ENCODE measurements at places on chromosomes 12 and 14.

DNA sequence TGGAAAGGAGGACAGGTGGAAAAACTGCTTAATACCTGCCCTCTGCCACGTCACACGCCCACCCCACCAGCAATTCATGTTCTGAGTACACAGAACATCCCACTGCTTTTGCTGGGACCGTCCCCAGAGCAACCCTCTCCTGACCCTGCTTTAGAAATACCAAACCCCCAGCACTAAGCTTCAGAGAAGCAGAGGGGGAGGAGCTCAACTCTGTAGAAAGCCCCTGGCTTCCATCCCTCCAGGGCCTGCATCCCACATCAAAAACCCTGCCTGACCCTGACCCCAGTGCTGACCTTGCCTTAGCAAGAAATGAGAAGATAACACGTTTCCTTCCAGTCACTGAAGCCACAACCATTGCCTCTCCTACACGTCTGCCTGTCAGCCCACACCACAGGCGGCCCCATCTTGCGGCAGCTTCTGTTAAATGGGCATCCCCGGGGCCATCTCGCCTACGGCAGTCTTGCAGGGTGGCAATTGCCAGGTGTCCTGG, 19.7 kb downstream of the VDR start:
- ATAC-seq: no peak

- no peak for ATAC-seq
Observed at GRCh38 chr14:93686268-93686667, 102.0 kb downstream of the PRIMA1 start.

DNA sequence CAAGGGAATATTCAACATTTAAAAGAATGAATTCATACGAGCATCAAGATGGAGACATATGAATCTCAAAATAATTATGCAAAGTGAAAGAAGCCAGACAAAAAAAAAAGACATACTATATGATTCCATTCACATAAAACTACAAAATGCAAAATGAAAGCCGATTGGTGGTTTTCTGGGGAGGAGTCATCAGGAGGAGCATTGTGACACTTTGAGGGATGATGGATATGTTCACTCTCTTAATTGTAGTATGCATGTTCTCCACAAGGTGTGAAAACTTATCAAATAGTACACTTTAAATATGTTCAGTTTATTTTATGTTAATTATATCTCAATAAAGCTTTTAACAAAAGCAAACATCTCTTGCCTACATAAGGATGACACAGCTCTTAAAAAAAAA, 13.5 kb downstream of the OLR1 start:
- no peak for ATAC-seq

- peak; percentile 61 for ATAC-seq
Observed at GRCh38 chr12:121795034-121795968, 1.8 kb upstream of the RHOF start.

- no peak for ATAC-seq
Observed at GRCh38 chr12:6405963-6406362, 22.0 kb downstream of the LTBR start.

- no peak for ATAC-seq
Observed at GRCh38 chr12:6853626-6854025, 1.7 kb downstream of the USP5 start.

GRCh38 chr14:105160776-105161175, 7.8 kb downstream of the JAG2 start:
- no peak for ATAC-seq

DNA sequence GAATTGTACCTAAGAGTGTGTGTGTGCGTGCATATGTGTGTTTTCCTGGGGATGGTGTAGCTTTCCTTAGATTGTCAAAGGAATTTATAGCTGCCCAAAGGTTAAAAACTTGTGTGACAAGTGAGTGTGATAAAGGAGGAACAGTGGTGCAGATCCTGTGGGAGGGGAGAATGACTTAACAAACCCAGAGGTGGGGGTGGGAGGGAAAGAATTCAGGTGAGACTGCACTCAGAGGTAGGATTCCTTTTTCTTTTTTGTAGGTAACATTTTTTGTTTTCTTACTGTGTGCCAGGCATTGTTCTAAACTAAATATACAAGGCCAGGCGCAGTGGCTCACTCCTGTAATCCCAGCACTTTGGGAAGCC, 45.3 kb upstream of the SINHCAF start:
- no peak for ATAC-seq

DNA sequence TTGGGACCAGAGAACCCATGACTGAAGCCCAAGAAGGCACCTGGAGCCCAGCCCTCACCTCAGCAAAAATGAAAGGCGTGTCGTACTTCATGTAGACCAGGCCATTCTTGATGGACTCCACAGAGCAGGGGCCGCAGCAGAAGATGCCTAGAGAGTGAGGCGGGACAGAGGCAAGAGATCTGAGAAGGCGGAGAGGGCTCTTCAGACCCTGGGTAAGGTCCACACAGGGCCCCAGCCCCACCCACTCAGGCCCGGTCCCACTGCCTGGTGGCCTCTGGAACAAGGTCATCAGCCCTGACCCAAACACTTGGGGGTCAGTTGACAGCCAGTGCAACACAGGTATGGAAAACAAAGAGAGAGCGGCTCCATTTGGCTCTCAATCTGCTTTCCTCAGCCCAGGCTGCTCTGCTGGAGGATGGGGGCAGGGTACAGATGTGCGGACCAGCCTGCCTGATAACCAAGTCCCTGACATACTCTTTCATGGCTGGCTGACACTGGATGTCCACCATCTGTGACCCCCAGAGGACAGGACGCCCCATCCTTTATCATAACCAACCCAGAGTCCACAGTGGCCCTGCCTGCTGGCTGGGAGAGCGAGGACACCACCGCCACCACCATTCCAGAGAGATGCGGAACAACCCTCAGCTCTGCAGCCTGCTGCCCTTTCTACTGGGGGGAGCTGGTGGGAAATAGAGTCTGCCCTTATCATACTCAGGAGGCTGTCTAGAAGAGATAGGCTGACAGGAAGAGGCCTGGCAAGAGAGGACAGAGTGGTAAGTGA, 6.9 kb downstream of the TGM1 start:
- no peak for ATAC-seq

DNA sequence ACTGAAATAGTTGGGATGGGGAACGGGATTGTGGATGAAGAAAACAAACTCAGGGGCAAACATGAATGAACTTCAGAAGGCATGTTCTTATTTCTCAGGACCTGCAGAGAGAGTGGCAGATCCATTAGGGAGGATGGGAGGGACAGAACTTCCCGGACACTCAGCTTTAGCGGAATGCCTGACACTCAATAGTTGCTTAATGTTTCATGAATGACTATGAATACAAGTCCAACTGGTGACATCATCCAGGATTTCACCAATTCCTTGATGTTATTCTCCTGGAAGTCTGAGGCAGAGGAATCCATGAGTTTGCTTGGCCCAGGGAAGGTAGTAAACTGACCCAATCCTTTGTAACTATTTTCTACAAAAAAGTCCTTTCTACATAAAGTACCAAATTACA, 37.8 kb upstream of the LRRC10 start:
- peak; percentile 38 for ATAC-seq

DNA sequence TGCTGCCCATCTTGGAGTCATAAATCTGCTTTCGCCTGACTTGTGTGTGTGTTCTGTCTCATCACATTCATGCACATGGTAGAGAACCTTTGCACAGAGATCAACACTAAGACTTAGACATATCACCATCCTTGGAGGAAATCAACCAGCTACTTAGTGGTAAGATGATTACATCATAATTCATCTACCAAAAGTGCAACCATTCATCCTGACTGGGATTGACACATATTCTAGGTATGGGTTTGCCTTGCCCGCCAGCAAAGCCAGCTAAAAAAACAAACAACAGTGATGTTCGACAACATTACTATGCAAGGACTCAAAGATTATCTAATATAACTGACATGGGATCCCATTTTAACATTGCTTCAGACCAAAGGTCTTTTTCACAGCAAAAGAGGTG, 228.7 kb downstream of the NUAK1 start:
- no peak for ATAC-seq

- ATAC-seq: no peak
Observed at GRCh38 chr14:86166541-86166940, 636.6 kb downstream of the FLRT2 start.

- no peak for ATAC-seq
Observed at GRCh38 chr12:68374307-68374982, 42.3 kb upstream of the MDM1 start.

GRCh38 chr12:40000884-40001283, 105.0 kb downstream of the SLC2A13 start:
- no peak for ATAC-seq

GRCh38 chr12:12379831-12380730, 23.2 kb downstream of the BORCS5 start:
- peak; percentile 50 for ATAC-seq

DNA sequence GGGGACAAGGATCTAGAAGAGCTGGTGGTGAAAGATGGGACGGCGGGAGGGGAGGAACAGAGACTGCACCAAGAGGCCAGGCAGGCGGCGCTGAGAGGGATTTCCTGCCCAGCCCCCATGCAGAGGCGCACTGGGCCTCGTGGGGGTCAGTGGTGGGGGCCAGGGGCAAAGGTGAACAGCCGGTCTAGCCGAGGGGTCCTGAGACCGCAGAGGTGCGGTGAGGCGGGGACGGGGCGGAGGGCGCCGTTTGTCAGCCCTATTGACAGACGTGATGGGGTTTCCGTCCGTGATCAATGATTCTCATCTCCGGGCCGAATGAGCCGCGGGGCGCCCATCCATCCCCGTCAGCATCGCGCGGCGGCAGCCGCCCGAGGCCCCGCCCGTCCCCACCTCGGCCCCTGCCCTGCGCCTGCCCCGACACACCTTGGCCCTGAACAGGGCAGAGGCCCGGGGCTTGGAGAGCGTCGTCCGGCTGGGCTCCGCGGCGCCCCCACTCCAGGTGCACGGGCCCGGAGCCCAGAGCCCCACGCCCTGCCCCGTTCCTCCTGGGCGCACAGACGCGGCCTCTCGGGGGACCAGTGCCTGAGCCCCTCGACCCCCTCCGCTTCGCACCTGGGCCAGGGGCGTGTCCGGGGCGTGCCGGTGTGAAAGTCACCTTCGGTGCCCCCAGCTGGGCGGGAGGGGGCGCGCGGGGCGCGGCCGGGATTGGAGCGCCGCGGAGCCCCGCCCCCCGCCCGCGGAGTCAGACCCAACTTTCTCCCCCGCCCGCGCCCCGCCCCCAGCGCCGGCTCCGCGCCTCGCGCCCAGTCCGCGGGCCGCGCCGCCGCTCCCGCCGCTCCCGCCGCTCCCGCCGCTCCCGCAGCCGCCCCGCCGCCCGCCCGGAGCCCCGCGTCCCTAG, at the start of gene NXPH4:
Gene NXPH4, plus strand, starts transcription at position 781 of the 898 bp plus-strand sequence. CDS start 176 bp downstream, outside the sequence.
- no peak for ATAC-seq

Data from SK-N-SH treated with all-trans-retinoic acid at 6 μM for 48 hours (cell line).